ENCODE measurements at places on chromosomes 7 and 10.

DNA sequence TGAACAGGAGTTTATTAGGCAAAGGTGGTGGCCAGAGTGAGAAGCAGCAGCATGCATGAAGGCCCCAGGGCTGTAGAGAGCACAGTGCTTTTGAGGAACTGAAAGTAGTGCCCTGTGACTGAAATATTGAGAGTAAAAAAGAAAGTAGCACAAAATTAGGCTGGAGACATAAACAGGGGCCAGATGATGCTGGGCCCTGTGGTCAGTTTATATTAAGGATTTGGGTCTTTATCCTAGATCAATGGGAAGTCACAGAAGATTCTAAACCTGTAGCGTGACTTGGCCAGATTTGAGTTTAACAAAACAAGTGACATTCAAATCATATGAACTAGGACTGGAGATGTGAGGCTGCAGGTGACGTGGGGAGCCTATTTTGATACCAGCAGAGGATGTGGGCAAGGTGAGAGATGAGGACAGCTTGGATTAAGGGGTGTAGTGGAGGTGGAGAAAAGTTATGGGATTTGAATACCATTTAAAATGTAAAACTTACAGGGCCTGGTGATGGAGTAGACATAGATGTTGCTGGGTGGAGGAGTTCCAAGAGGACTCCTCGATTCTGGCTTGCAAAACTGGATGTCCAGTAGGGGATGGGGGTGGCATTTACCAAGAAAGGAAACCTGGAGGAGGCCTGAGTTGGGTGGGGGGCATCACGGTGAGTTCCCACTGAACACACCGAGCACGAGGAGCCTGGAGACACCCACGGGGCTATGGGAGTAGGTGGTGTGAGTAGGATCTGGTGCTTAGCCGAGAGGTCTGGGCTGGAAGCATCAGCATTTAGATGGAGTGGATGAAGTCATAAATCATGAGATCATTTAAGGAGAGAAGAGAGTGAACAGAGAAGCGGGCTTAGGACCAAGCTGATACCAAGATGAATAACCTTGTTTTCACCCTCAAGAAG lies 52.8 kb downstream of the HHEX start:
- no peak for DNase-seq

GRCh38 chr10:78448994-78449418 lies 415.3 kb downstream of the RPS24 start:
- no peak for DNase-seq

DNA sequence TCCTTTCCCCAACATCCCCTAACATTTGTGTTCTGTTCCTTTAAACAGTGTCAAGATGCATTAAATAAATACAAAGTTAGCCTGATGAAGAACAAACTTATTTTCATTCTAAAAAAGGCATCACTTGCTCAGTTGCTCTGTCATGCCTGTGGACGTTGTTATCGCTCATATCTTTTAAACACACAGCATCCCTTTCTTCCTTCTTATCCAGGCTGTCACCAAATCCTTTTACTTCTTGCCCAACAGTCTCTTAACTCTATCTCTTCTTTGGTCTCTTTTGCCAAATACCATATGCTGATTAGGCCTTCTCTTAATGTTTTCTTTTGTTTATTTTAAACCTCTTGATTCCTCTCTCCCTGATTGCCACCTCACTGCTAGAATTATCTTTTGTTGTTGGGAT lies 43.9 kb downstream of the DKK1 start:
- no peak for DNase-seq

- DNase-seq: no peak
Observed at GRCh38 chr10:45254892-45255291, 60.5 kb downstream of the OR13A1 start.

- DNase-seq: no peak
Observed at GRCh38 chr10:48333856-48334255, 27.4 kb downstream of the MAPK8 start.

DNA sequence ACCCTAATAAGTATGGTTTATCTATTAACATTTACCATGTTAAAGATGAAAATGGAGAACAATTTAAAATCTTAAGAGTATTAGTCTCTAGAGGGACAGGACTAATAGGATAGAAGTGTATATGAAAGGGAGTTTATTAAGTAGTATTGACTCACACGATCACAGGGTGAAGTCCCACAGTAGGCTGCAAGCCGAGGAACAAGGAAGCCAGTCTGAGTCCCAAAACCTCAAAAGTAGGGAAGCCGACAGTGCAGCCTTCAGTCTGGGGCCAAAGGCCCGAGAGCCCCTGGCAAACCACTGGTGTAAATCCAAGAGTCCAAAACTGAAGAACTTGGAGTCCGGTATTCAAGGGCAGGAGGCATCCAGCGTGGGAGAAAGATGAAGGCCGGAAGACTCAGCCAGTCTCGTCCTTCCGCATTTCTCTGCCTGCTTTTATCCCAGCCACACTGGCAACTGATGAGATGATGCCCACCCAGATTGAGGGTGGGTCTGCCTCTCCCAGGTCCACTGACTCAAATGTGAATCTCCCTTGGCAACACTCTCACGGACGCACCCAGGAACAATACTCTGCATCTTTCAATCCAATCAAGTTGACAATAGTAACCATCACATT lies 140.8 kb upstream of the FAM20C start:
- DNase-seq: no peak

- peak; percentile 87 for DNase-seq
Observed at GRCh38 chr7:26156451-26157420, 4.7 kb downstream of the NFE2L3 start.
